ENCODE measurements at places on chromosomes 12 and 14.

DNA sequence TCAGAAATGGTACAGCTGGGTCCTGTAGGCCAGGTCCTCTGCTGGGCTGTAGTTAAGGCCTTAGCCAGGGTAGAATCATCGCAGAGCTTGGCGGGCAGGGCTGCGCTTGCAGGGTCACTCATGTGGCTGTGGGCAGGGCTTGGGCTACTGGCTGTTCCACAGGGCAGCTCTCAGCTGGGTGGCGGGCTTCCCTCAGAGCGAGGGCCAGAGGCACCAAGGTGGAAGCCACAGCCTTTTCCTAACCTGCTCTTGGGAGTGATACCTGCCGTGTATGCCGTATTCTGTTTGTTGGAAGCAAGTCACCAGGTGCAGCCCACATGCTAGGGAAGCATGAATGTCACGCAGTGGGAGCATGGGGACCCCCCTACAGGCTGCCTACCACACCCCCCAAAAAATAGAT, 69.8 kb upstream of the RIN3 start:
- DNase-seq = no peak

DNA sequence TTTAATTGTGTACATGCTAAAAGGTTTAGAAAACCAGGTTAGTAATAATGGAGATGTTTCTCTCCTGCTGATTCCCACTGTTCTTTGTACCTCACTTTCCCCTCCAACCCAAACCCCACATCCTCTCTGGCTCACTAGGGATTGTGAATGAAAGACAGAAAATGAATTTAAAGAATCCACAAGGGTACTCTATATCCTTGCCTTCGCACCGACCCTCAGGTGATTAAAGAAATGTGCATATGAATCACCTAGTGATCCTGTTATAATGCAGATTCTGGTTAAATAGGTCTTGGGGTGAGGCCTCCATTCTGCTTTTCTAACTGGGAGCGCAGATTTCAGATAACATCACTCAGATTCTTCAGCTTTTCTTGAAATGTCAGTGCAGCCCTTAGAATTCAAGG, 84.3 kb upstream of the OTX2 start:
- DNase-seq = no peak

DNA sequence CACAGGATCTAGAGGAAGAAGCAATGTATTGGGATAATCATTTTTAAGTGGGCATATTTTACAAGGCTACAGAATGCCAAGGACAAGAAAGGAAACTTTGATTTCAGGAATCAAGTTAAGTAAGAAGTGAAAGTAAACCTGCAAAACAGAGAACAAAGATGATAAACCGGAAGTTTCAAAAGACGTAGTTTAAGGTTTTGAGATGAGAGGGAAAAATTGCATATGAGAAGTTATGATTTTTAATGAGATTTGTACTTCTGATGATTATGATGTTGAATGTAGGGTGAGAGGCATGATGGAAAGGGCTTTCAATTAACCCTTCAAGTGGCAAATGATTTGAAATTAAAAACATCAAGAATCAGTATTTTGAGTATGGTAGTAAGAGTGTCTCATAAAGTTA, 134.9 kb downstream of the CAPZA3 start:
- DNase-seq = no peak

- no peak for DNase-seq
Measured at GRCh38 chr12:103820361-103820760, 20.7 kb downstream of the NT5DC3 start.

DNA sequence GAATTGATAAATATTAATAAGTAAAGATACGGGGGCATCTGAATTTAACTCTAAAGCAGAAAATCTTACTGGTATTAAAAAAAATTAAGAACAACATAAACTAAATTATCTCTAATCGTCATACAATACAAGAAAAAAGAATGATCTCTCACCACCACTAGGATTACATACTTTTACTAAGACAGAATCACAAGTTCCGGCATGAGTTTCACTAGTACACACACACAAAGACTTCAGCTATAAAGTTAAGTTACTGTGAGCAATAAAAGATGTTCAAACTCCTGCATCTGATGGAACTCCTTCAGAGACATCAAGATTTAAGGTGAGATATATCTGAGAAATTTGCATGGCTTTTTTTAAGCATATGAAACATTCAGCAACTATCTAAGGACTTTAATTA, 21.9 kb downstream of the CEP128 start:
- DNase-seq = no peak

- DNase-seq = no peak
Measured at GRCh38 chr14:74402401-74403251, 23.4 kb downstream of the SYNDIG1L start.

GRCh38 chr14:58944343-58944967, 244.0 kb upstream of the DAAM1 start:
- DNase-seq = no peak

DNA sequence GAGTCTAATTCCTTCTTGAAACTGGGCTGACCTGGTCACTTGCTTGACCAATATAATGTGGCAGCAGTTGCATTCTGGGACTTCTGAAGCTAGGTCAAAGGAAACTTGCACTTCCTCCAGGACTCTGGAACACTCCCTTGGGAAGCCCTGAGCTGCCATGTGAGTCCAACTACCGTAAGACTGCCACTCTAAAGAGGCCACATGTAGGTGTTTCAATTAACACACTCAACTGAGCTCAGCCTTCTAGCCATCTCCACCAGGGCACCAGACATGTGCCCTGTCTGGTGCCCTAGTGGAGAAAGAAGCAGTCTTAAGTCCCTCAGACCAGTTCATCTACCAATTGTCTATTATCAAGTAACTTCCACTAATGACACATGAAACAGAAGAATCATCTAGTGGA, 6.1 kb upstream of the TEP1 start:
- no peak for DNase-seq

DNA sequence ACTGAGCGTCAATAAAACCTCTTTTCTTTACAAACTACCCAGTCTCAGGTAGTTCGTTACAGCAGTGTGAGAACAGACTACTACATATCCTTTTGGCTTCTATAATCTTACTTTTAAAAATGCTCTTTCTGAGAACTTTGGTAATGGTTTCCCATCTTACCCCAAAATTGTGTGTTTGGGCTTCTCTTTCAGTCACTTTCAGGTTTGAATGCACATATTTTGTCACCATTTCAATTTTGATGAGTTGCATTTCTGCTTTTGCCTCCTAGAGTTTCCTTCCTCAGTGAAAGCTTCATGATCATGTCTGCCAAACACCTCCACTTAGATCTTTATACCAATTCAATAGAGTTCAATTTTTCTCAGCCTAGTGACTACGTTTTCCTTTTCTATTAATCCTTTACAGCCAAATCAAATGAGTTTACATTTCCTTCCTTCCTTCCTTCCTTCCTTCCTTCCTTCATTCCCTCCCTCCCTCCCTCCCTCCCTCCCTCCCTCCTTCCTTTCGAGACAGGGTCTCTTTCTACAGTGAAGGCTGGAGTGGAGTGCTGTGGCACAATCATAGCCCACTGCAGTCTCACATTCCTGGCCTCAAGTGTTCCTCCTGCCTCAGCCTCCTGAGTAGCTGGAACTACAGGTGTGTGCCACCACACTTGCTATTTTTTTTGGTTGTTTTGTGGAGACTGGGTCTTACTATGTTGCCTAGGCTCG, 124.9 kb downstream of the BCAT1 start:
- no peak for DNase-seq

DNA sequence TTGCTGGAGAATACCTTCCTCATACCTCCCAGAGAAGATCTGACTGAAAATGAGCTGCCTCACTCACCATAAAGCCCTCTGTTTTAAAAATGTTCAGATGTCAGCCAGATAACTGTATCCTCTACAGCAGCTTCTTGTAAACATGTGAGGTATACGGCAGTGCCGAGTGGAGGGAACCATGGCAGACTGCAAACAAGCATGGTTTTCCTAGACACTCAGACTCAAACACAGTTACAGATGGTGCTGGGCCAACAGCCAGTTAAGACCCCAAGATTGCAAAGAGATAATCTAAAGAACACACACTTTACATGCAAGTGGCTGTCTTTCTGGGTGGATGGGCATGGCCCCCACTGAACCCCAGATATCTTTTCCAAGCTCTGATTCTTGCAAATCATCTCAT, 16.6 kb upstream of the CCDC177 start:
- no peak for DNase-seq

GRCh38 chr12:80862531-80862930, 75.2 kb downstream of the LIN7A start:
- DNase-seq = no peak

- DNase-seq = peak; percentile 42
Measured at GRCh38 chr12:96258104-96258961, 64.2 kb downstream of the ELK3 start.

DNA sequence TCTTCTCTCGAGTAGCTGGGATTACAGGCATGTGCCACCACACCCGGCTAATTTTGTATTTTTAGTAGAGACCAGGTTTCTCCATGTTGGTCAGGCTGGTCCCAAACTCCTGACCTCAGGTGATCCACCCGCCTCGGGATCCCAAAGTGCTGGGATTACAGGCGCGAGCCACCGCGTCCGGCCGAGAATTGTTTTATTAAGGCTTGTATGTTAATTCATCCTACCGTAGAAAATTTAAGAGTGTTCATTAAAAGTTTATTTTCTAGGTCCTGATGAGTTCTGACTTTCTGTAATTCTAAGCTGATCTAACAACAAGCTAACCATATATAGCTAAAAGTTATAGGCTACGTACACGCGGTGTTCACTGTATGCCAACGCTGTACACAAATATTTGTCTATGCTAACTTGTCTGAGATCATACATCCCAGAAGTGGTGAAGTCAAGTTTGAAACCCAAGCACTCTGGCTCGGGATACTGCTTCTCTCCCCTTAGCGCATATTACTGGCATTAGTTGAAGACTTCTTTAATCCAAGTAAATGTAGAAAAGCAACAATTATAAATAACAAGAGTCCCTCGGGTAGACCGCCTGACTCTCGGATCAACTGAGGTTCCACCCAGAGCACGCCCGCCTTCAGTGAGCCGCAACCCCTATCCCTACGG, 570 bp upstream of the MRPS35 start:
- peak; percentile 28 for DNase-seq

- no peak for DNase-seq
Measured at GRCh38 chr14:58305730-58306129, 7.4 kb downstream of the ARID4A start.

- peak; percentile 10 for DNase-seq
Measured at GRCh38 chr12:66708704-66709456, 30.0 kb upstream of the GRIP1 start.

- DNase-seq = no peak
Measured at GRCh38 chr12:112518365-112518735, 99.6 kb downstream of the PTPN11 start.

DNA sequence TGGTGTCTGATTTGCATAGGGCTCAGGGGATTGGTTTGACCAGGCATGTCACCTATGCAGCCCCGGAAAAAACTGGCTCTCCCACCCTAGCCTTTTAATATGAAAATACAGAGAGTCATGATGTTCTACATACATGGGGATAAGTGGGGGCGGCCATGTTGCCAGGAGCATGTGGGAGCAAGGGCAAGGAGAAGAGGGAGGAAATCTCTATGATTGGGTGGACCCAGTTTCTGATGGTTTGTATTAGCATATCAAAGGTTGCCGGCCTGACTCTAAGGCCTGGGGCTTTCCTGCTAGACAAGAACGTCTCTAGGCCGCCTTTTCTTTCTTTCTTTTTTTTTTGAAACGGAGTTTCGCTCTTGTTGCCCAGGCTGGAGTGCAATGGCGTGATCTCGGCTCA, 123.4 kb upstream of the CPSF6 start:
- no peak for DNase-seq

DNA sequence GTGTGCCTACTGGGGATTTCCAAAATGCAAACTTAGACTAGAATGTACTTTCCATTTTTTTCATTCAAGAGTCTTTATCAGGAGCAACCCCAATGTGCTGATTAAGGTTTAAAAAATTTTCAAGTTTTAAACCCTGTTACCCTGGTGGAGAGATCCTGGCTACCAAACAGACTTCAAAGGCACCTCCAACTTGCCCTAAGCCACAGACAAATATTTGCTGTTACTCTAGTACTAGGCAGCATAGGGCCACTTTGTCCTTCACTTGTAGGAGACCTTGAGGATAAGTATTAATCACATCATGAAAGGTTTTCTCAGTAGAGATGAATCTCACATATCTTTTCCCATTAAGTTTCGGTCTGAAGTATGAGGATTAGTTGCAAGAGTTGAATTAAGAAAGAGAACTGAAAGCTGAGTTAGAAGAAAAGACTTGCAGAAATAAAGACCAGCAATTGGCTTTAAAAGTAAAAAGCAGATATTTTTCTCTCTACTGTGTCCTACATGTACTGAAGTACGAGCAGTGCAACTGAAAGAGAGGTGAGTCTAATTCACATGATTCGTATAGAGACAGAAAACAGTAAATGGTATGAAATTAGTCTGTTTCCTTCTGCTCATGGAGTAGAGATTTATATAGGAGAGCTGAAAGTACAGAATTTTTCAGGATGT, 28.3 kb downstream of the NTN4 start:
- no peak for DNase-seq

All from CD4-positive, alpha-beta T cell treated with Interleukin-15 for 4 hours (primary cell).